ENCODE measurements at places on chromosomes 4 and X. TPM values are rescaled to one million over a fixed set of nuclear protein-coding genes. Genes with fewer than 3 reads are reported as not detected.

The L1CAM gene
- total RNA-seq = 0.09 TPM

The TLR1 gene
- total RNA-seq = 1.7 TPM

The HMX1 gene
- total RNA-seq = not detected

The ATOH1 gene
- not detected for total RNA-seq

The FAM47B gene
- total RNA-seq = not detected

The PABPC4L gene
- total RNA-seq = 0.47 TPM

The DCAF8L2 gene
- total RNA-seq = not detected

The FAT4 gene
- total RNA-seq = 14.9 TPM

The RAB40A gene
- total RNA-seq = 0.16 TPM

The HS3ST1 gene
- under 0.01 TPM for total RNA-seq

The PPP1R2C gene
- not detected for total RNA-seq

The PLXNA3 gene
- 9.1 TPM for total RNA-seq

The DKK2 gene
- total RNA-seq = 9.1 TPM

The SYTL4 gene
- total RNA-seq = 14.3 TPM

The PPEF1 gene
- total RNA-seq = 0.09 TPM

The AFF2 gene
- total RNA-seq = 0.79 TPM

The MSX1 gene
- total RNA-seq = 7.3 TPM

The IDH3G gene
- total RNA-seq = 72.8 TPM

The TMEM150C gene
- total RNA-seq = under 0.01 TPM

The OPN1MW3 gene
- total RNA-seq = not detected

The TMSB4X gene
- 8,117 TPM for total RNA-seq

The CLIC2 gene
- total RNA-seq = 21.0 TPM

The DUSP21 gene
- not detected for total RNA-seq

The NLRP2B gene
- not detected for total RNA-seq

The GAGE2A gene
- not detected for total RNA-seq

The SFRP2 gene
- total RNA-seq = not detected

The ADGRL3 gene
- total RNA-seq = not detected

The CCNQ gene
- total RNA-seq = 31.1 TPM

The NPY1R gene
- total RNA-seq = not detected

The ASB12 gene
- 0.17 TPM for total RNA-seq

The SPACA5 gene
- not detected for total RNA-seq

The TSC22D3 gene
- 33.0 TPM for total RNA-seq

The PRRG1 gene
- total RNA-seq = 9.1 TPM

The MAGEH1 gene
- 27.6 TPM for total RNA-seq

The RPS6KA3 gene
- total RNA-seq = 29.0 TPM

The TRAM1L1 gene
- 3.3 TPM for total RNA-seq

The HTT-AS gene
- not detected for total RNA-seq

The TRAPPC11 gene
- total RNA-seq = 31.1 TPM

The CYSLTR1 gene
- total RNA-seq = 0.26 TPM

The KLHL15 gene
- total RNA-seq = 6.1 TPM

The GLRA2 gene
- total RNA-seq = not detected

The SASH3 gene
- total RNA-seq = not detected

The PCGF3 gene
- total RNA-seq = 21.6 TPM

The TEX13C gene
- not detected for total RNA-seq

The ASB5 gene
- total RNA-seq = 0.26 TPM

The MAGEA11 gene
- total RNA-seq = not detected

The UGT2A1 gene
- not detected for total RNA-seq

The MAML3 gene
- 0.52 TPM for total RNA-seq

The NLGN3 gene
- total RNA-seq = 0.95 TPM

The OTUD6A gene
- not detected for total RNA-seq

The SMIM10L2A gene
- 0.17 TPM for total RNA-seq

The AMER1 gene
- 1.1 TPM for total RNA-seq

The RIBC1 gene
- total RNA-seq = 1.4 TPM

The TMPRSS11F gene
- total RNA-seq = not detected

The ATP6AP1 gene
- total RNA-seq = 46.7 TPM

The ADH7 gene
- total RNA-seq = not detected

The TMEM154 gene
- total RNA-seq = 2.7 TPM

The SSX1 gene
- total RNA-seq = not detected

The POLN gene
- 4.1 TPM for total RNA-seq

The SGCB gene
- 27.6 TPM for total RNA-seq

Data from bronchial smooth muscle cell (primary cell).